ENCODE measurements at places on chromosomes 3 and 15. TPM values are rescaled to one million over a fixed set of nuclear protein-coding genes. Genes with fewer than 3 reads are reported as not detected.

DNA sequence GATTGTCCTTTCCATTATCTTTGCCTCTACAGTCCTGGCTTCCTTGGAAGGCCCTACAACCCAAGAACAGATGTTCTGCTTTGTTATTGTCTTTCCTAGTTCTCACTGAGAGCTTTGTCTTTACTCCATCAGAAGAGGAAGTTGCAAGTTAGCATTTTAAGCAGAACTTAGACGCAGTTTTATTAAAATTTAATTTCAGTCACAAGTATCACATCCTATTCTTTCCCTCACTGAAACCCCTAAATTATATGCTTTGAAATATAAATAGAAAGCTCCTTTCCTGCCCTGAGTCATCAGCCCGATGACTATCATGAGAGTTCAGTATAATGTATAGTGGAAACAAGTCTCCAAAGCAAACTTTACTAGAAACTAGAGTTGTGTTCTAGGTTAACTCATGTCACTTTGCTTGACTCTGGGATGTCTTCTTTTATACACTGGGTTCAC, 291.2 kb upstream of the RBMS3 start:
- no peak for DNase-seq

Gene OTOL1
- not detected for total RNA-seq

Gene EHHADH
- total RNA-seq = 73.7 TPM

- DNase-seq = no peak
Measured at GRCh38 chr3:25665315-25666280, 891 bp upstream of the TOP2B start.

- DNase-seq = no peak
Measured at GRCh38 chr15:46120713-46121112, 485.9 kb downstream of the SQOR start.
